ENCODE measurements at places on chromosomes 1 and 21.
A peak's percentile ranks its signal among the peaks of the same experiment; 100 is the strongest.

GRCh38 chr1:174652569-174653280, 205.0 kb downstream of the GPR52 start:
- no peak for DNase-seq

GRCh38 chr1:243903895-243904294, 53.9 kb upstream of the AKT3 start:
- DNase-seq = no peak

DNA sequence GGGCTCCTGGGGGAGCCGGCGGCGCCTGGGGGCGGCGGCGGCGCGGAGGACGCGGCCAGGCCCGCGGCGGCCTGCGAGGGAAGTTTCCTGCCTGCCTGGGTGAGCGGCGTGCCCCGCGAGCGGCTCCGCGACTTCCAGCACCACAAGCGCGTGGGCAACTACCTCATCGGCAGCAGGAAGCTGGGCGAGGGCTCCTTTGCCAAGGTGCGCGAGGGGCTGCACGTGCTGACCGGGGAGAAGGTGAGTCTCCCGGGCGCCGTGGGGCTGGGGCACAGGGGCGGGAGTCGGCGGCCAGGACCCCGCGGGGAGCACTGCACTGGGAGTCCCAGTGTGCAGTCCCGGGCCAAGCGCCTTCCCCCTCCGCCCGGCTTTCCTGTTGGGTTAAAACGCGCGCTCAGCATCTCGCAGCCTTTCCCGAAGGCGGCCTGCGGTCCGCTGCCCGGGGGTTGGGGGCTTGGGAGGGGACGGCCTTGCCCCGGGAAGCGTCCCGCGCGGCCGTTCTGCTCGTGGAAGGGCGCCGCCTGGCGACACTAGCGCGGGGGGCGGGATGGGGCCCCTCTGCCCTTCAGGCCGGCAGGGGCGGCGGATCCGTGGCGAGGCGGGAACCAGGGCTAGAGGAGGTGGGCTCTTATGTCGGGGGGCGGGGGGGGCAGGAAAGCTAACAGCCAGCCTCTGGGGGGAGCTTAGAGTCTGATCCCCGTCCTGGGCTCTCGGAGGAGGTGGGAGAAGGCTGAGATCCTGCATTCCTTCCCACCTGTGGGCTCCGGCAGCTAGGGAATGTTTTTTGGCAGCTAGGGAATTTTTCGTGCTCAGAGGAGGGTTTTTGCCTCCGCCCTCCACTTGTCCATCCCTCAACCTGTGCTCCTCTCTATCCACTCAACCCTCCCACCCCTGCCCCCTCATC, 1.1 kb downstream of the HUNK start:
- no peak for DNase-seq

GRCh38 chr1:201745023-201745422, 83.9 kb upstream of the IPO9 start:
- no peak for DNase-seq

- DNase-seq = no peak
These were observed 75.4 kb downstream of the CACHD1 start for GRCh38 chr1:64545118-64545843.

DNA sequence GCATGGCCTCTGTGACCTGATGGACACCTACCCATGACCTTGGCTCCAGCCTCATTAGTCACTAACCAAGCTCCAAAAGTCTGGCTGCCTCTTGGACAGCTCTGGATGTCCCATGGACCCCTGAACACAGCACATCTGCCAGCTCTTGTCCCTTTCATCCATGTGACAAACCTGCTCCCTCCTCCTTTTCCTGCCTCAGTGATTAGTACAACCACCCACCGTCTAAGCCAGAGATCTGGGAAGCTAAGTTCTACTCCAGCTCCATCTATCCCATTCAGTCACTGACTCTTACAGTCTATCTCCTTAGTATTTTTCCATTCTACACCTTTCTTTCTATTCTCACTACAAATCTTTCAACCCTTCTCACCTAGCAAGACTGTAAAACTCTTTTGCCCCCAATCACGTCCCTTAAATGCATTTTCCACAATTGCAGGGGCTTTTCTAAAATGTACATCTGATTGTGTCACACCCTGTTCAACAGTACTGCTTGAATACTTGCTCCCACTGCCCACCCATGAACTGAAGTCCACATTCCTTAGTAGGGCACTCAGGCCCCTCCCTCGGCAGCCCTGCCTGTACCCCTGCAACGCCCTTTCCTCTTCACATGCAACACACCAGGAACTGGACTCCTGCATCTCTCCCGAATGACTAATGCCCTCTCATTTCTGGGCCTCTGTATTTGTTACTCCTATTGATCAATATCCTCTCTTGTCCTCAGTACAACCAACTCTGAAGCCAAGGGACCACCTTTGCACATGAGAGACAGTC, 7.2 kb downstream of the GPN2 start:
- DNase-seq = no peak

GRCh38 chr1:43286115-43286514, 734 bp upstream of the C1orf210 start:
- peak; percentile 61 for DNase-seq

- DNase-seq = no peak
These were observed 151.7 kb downstream of the PCP4 start for GRCh38 chr21:40018871-40019475.

- DNase-seq = no peak
These were observed 134.1 kb upstream of the KRTAP19-8 start for GRCh38 chr21:31172328-31172727.

GRCh38 chr1:201760516-201760915, 68.4 kb upstream of the IPO9 start:
- DNase-seq = no peak

GRCh38 chr1:232629250-232630046, 485 bp downstream of the SIPA1L2 start:
- DNase-seq = peak; percentile 90

GRCh38 chr1:109391157-109391556, 6.6 kb downstream of the SORT1 start:
- no peak for DNase-seq

- no peak for DNase-seq
These were observed 31.1 kb upstream of the HSD3B1 start for GRCh38 chr1:119475866-119476439.

DNA sequence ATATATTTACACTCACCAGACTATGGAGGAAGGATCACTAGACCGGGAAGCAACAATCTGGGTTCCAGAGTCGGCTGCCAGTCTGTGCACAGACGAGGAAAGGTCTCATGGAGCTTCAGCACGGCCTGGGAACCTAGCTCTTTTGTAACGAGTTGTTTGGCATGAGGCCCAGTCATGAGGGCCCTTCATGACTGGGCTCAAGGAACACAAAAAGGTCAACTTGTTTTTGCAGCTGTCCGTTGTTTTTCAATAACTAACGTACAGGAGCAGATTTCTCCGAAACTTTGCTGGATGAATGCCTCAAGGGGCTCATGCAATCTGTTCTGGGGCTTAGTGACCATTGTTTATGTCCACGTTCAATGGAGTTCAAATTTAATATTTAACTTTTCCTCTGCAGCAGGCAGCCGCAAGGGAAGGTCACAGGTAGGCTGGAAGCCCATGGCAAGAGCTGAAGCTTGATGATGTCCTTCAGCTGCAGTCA, 5.9 kb upstream of the STUM start:
- no peak for DNase-seq

DNA sequence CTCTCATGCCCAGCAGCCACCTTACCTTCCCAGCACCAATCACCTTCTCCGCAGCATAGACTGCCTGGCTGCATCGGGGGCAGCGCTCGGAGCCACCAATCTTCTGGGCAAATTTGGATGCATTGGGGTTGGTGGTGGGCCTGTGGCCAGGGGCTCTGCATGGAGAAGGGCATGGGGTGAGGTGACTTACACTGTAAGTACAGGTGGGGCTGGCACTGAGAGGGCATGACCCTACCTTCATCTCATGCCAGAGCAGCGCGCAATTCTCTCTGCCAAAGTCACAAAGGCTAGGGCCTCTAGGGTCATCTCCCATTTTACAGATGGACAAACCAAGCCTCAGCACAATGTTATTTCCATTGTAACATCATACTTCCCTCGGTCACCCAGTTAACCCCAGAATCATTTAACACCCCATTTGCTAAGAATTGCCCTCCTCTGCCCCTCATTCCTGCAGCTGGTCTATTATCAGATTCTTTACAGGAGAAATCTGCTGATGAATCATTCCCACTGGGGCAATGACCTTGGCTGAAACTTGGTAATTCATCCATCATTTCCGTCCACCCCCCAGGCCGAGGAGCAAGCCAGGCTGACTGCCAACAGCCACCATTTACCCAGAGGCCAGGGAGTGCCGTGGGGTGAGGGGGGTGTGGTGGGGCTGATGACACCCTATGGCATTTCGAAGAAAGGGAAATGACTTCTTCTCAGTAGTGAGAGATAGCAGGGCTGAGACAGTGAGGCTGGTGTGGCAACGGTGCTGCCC, 17.9 kb downstream of the CSRP1 start:
- DNase-seq = no peak

DNA sequence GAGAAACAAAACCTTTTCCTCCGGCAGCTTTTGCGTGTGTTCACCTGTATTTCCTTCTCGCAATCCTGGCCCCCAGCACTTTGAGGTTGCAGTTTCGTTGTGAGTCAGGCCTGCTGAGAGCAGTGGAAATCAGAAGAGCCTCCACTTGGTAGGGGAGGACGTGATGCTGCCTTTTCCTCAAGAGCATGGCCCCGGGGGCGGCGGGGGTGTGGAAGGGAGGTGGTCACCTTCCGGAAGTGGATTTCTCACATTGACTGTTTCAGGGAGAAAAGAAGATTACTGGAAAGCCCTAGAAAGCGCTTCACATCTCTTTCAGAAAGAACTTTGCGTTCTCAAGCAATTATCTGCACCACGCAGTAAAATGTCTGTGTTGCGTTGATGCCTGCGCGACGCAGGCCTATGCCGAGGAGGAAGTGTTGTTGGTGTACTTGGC, 12.2 kb upstream of the IL10 start:
- DNase-seq = no peak

DNA sequence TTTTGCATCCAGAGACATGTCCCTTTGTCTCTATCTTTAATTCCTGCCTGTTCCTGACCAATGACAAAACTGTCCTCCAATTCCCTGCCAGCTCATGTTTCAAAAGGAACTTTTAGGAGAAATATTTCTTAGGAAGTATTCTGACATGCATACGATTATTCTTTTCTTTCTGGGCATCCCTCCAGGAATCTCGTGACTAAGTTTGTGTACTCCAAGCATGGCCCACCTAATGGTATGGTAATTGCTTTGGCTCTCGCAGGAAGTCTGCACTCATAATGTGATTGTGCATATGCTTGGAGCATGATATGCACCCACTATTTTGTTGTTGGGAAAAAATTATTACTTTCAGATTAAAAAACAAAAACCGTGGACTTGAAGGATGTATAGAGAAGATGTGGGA, 256.4 kb downstream of the PRDM2 start:
- no peak for DNase-seq

DNA sequence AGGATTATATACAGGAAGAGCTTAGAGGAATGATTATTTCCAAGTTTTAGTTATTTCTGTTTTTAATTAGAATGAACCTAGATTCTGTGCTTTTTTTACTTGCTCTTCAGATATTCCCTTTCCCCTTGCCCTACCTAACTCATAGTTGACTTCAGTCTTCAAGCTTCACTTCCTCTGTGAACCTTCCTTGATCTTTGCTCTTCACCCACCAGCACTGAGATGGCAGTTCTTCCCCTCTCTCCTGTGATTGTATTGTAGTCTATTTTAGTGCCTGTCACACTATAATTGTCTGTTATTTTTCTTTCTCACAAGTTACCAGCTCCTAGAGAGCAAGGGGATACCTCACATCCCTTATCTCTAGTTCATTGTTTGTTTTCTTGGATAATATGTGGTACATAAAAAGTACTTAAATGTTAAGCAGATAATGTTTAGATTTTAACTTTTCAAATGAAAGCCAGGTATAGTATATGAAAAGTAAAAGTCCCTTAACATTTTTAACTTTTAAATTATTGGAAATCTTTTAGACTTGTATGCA, 33.2 kb downstream of the KCTD3 start:
- no peak for DNase-seq

GRCh38 chr1:220810179-220810653, 23.5 kb downstream of the MTARC1 start:
- DNase-seq = no peak

DNA sequence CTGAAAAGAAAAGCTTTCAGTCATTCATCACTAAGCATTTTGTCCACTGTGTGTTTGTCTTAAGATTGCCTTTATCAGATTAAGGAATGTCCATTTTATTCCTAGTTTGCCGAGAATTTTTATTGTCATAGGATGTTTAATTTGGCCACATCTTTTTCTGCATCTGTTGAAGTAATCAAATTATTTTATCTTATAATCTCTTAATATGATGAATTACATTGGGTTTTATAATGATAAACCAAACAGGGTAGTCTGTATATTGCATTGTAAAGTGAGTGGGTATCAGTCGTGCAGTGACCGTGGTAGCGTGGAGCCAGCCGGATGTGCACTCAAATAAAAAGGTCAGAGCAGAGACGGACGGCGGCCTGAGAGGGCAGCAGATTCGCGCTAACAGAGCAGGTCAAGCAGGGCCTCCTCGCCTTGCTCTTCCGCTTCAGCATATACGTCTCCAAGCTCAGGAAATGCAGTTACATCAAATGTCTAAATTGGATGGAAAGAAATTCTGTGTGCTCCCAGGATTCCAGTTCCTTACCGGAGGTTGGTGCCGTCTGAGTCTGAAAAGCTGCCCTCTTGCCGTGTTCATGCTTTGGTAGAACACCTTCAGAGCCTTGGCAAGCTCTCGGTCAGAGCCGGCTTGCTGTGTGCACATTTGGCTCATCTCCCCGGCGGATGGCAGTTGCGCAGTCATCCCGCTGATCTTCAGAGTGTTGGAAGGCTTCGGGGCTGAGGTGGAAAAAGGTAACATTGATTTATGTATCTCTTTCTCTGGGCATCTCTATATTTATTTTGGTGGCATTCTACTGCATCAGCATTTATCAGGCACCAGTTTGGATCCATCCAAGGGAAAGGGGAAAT, 51.5 kb downstream of the SCCPDH start:
- peak; percentile 58 for DNase-seq

GRCh38 chr21:36727866-36728265, 29.0 kb downstream of the SIM2 start:
- no peak for DNase-seq

DNA sequence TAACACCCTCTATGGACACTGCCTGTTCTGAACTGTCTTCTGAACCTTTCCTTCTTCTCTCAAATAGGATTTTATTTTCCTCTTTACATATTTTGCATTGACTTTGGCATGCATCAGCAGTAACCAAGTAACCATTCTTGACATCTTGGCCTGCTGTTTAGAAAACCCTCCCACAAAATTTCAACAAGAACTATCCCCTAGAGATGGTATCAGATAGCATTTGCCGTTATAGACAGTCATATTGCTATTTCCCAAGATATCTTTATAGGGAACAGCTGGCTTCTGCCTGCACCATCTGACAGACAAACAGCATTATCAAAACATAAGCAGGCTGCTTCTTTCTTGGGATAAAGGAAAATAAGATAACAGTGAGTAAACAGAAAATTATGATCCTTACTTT, 54.7 kb downstream of the LHX8 start:
- no peak for DNase-seq

DNA sequence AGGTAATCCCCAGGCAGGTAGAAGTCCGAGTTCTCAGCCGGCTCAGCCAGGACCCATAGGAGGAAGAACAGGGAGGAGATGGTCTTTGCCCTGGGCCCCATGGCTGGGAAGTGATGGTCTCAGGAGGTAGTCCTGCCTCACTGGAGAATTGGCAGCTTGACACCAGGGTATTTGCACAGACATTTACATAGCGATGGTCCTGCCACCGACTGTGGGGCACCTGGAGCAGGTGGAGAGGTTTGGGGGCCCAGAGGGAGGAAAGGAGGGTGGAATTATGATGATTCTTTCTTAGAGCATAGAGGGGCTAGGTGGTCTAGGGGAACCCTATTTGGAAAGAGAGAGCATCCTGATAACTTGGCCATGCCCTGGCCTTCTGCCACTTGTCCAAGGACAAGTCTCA, at the start of gene TAS1R2:
TSS of gene TAS1R2 (minus strand) at position 101 of the 400 bp plus-strand sequence. CDS start at position 101, 0 bp downstream.
- DNase-seq = no peak

Data from chondrocyte (in vitro differentiated cells).